ENCODE measurements at places on chromosomes 7 and 10.

- DNase-seq: no peak
These were observed 51.0 kb downstream of the TCF7L2 start for GRCh38 chr10:113000876-113001598.

GRCh38 chr7:132393789-132394261 lies 182.4 kb downstream of the PLXNA4 start:
- peak; percentile 8 for DNase-seq

DNA sequence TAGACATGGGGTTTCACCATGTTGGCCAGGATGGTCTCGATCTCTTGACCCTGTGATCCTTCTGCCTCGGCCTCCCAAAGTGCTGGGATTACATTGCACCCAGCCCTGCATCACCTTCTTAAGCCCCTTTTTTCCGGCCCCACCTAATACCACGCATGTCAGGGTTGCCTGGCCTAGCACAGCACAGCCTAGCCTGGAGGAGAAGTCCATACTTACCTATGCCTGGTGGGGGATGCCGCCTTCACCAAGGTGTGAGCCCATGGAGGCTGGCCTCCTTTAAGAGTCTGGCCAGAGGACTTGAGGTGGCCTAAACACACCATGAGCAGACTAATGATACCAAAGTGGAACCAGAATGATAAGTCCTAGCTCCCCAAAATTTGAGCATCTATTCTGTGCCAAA lies 22.0 kb upstream of the CUX1 start:
- DNase-seq: no peak

- no peak for DNase-seq
These were observed 907.8 kb downstream of the GATA3 start for GRCh38 chr10:8962249-8962648.

GRCh38 chr7:75640201-75640600 lies 98.5 kb downstream of the HIP1 start:
- no peak for DNase-seq

GRCh38 chr7:41886901-41887311 lies 184.0 kb upstream of the INHBA start:
- DNase-seq: peak; percentile 83

DNA sequence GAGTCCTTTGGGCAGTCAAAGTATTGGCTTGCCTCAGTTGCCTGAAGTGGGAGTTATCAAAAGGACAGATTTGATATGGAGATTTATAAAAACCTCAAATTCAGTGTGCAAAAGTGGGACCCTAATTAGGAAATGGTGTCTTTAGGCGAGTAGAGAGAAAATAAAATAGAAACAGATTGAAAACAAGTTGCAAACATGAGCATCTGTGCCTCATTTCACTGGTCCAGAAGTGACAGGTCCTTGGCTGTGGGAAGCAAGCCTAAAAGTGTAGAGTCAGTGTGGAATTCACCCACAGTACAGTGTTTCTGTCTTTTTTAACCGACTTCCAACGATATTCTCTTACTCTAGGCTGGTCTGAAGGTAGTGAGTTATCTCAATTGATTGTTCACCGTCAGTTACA lies 51.2 kb downstream of the ST8SIA6 start:
- no peak for DNase-seq

GRCh38 chr7:148931470-148931869 lies 47.4 kb upstream of the EZH2 start:
- DNase-seq: no peak

DNA sequence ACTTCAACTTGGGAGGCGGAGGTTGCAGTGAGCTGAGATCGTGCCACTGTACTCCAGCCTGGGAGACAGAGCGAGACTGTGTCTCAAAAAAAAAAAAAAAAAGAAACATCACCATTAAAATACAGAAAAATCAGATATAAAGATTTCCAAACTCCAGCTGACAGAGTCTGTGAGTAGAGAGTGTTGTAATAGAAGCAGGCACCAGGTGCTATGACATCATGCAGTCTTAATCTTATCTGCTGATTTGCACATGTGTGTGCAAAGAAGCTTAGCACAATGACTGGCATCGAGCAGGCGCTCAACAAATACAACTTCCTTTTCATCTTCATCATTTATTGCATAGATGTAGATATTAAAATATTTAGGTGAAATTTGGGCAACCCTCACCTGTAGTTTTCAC lies 92.2 kb downstream of the PRKCQ start:
- DNase-seq: no peak

DNA sequence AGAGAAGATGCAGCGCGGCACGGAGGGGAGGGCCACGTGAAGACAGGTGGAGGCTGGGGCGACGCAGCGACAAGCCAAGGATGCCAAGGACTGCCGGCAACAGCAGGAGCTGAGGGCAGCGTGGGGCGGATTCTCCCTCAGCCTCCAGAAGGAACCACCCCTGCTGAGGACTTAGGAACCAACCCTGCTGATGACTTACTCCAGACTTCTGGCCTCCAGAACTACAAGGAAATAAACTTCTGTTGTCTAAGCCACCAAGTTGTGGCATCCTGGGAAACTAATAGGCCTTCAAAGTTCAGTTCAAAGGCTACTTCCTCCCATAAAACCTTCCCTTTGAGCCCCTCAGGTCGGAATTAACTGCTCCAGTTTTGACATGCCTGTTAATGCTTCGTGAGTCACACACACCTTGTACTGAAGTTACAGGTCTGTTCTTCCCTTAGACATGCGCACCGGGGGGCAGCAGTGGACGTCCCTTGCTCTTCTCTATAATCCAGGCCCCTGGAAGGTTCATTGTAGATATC lies 88.4 kb upstream of the RHEB start:
- no peak for DNase-seq

GRCh38 chr7:40986351-40986873 lies 716.5 kb downstream of the INHBA start:
- DNase-seq: peak; percentile 88

DNA sequence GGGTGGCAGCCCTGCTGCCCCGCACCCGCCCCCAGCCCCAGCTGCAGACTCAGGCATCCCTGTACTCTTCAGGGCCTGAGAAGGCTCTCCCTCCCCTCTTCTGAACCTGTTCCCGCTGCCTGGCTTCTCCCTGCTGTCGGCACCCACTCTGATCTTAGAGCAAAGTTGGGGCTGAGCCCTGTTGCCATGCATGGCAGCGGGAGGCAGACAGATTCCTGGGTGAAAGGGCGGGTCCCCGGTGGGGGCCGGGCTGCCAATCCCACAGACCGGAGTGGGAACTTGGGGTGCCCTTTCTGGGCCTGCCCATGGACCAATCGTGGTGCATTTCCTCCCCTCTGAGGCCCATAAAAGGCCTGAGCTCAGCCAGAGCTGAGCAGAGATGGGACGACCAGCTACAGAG lies 80.7 kb downstream of the SPDYE5 start:
- DNase-seq: no peak

- DNase-seq: no peak
These were observed 17.6 kb upstream of the IMPDH1 start for GRCh38 chr7:128427289-128427891.

DNA sequence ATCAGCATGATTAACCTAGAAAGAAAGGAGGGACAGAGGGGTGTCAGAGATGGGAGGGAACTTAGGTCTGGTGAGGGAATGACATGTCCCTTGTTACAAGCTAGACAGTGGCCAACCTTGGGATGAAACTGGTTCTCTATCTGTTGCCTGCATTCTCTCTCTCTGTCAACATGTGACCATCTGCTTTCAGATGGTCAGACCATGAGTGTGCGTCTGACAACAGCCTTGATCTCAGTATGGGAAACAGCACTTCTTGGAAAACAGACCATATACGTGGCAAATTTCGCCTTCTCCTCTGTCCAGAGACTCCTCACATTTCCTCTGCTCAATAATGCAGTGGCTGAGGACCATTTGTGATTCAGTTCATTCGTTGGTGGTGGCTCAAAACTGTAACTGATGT lies 845.9 kb downstream of the TYW1 start:
- DNase-seq: no peak

GRCh38 chr10:129105266-129105665 lies 361.8 kb upstream of the MGMT start:
- DNase-seq: peak; percentile 15

DNA sequence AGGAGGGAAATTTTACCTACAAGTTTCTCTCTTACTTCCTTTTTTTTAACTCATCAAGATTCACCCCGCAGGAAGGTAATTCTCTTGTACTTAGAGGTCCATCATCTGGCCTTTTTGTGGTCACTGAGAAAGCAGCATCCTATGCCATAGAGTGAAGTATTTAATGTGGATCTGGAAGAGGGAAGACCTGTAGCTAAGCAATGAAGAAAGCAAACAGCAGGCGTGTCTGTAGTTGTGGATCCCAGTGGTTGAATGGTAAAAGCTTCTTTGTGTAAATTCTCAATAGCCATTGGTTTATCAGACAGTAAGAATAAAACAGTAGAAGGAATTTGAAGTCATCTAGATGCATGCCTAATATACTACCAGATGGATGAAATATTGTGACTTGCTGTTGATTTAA lies 196.4 kb downstream of the ANKRD7 start:
- no peak for DNase-seq

DNA sequence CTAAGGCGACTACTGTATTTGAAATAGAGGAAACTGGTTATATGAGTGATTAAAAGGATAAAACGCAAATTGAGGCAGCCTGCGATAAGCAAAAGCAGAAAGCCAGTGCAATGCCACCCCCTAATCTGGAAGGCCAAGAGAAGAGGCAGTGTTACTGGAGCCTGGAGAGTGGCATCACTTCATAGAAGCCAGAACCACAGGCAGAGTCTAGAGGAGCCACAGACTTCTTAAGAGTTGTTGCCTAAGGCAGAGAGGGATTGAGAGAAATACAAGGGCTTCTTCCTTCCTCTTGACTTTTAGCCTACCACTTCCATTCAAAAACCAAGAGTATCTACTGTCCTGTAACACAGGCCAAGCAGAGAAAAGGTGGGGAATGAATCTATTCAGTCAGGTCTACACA lies 94.9 kb upstream of the SKAP2 start:
- DNase-seq: no peak

DNA sequence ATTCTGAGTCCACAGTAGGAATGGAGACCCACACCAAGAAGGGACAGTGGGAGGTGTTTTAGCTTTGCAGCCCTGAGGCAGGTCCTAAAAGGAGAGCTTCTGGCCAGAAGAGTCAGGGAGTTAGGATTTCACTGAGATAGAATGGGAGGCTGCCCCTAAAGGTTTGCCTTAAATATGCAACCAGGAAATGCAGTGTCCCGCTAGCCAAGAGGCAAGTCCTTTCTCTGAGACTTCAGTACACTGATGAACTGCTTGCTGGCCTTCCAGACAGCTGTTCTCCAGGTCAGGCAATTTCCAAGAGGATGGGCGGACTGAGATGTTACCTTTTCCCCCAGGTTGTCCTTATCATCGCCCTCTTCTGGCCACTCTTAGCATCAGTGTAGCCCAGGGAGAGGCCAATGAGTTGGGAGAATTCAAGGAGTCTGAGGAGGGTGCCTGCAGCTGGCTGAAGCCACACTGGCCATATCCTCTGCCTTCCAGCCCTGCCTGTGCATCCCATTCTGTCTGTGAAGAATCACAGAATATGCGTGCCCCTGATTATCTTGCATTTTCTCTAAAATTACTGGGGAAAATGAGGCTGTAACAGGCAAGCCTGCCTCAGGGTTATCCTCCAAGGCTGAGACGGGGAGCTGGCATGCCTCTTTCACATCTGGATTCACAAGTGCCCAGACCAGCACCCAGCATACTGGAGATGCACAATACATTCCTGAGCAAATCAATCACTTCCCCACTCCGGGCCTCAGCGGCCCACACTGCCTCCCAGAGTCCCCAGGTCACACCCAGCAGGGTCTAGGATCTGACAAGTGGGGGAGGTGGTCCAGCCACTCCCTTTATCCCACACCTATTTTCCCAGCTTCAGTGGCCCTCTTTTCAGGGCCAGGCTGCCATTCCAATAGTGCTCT lies 2.4 kb downstream of the TLL2 start:
- no peak for DNase-seq

DNA sequence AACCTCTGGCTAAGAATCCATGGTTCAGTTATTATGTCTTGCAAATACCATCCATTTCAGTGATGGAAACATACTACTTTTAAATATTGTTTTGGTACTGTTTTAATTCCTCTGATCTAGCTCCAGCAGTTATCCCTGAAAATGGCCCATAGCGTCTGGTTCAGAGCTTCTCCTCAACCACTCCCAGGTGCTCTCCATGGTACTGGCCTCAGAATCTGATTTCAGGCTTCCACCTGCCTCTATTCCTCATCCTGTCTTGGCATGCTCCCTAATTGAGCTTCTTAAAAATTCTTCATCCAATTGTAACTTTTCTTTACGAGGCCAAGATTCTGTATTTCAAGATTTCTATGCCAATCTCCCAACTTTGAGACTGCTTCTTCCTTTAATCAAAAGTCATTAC lies 236.3 kb downstream of the HTR7 start:
- no peak for DNase-seq

- DNase-seq: no peak
These were observed 57.3 kb upstream of the NRG3 start for GRCh38 chr10:81817596-81818170.

DNA sequence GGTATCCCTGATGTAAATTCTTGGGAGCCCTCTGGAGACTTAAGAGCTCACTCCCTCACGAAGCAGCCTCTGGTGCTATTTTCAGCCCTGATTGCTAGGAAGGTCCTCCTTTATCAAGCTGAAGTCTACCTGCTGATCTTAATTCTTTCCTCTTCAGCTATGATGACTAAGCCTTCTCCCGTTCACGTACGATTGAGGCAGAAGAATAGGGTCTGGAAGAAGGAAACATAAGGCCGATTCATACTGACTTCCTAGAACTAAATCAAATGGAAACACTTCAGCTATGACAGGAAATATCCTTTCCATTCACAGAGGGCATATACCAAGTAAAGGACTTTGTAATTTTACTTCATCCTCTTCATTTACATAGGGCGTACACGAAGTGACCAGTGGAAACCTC lies 107.0 kb downstream of the CPXM2 start:
- DNase-seq: no peak

- no peak for DNase-seq
These were observed 134.4 kb upstream of the CDK1 start for GRCh38 chr10:60643874-60644273.

DNA sequence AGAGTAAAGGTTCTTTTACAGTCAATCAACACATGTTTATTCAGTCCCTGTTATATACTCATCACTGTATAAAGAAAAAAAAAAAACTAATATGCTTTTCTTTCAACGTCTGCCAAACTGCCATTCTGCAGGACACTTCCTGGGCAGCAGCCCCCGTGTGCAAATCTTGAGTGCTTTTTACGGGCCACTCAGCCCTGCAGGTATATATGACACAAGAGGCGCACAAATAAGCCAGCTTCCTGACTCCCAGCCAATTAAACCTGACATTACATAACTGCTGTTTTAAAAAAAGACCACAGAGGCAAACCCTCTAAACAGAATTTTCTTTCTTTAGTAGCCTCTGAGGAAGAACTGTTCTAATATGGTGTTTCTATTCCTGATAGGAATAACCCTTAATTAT lies 263.0 kb upstream of the NEBL start:
- no peak for DNase-seq

GRCh38 chr10:119274519-119275045 lies 67.2 kb downstream of the GRK5 start:
- no peak for DNase-seq

DNA sequence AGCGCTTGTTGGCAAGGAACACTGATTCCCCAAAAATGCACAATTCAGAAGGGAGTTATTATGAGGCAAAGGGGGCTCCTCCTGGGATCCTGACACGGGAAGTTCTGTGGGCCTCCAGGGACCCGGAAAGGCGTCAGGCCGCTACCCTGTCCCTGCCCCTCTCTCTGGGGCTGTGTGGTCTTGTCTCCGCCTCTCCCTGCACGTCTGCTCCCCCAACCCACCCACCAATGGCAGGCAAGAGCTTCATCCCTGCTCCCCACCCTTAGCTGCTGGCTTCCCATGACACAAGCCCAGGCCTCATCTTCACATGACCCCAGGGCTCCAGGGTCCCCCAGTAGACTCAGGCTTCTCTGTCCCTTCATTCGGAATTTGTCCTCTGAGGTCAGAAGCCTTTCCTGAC lies 31.0 kb upstream of the ADRB1 start:
- no peak for DNase-seq

Measured in AG09319 (cell line).